ENCODE measurements at places on chromosomes 4 and X.
A peak's percentile ranks its signal among the peaks of the same experiment; 100 is the strongest.

- no peak for DNase-seq
These were observed 127.2 kb upstream of the RPS6KA3 start for GRCh38 chrX:20393944-20394343.

GRCh38 chr4:148443512-148444295, 1.5 kb upstream of the NR3C2 start:
- DNase-seq, result peak; percentile 4

- DNase-seq, result no peak
These were observed 146.7 kb downstream of the COL25A1 start for GRCh38 chr4:109155682-109156283.

- DNase-seq, result no peak
These were observed 9.6 kb downstream of the BMP3 start for GRCh38 chr4:81040012-81040659.

DNA sequence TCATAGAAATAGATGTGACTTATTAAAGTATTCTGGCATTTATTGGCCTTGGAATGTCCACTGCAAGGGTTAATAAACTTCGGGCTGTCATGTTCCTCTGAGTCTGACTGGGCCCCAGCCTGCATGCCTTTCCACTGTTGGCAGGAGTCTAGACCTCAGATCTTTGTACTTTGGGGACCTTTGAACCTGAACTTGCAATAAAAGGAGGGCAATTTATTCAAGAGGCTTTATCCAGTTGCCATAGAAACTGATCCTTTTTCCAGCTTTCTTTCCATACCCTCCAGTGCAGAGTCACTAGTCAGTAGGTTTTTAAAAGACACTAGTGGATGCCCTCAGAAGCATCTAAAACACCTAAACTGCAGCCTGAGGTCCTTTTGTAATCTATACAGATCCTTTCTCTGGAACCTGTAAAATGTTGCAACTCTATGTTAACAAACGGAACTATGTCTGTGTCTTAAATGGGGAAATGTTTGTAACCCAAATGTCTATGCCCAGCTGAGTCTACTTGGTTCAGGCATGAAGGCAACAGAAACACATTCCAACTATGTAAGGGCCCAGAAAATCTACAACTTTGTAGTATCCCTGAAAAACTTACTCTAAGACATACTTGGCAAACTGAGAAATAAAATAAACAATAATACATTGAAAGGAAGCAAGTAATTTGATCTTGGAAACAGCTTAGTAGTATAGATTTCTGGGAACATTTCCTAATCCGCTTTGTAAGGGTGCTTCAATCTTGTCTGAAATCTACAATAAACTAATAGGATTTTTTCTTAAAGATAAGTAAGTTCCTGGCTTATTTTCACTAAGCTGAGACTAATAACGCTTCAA, 41.5 kb downstream of the SOWAHB start:
- no peak for DNase-seq

GRCh38 chr4:17665346-17665745, 50.9 kb downstream of the MED28 start:
- no peak for DNase-seq

GRCh38 chrX:105845631-105846030, 23.3 kb downstream of the NRK start:
- no peak for DNase-seq

- no peak for DNase-seq
These were observed 19.6 kb downstream of the SRPX2 start for GRCh38 chrX:100663642-100664041.

DNA sequence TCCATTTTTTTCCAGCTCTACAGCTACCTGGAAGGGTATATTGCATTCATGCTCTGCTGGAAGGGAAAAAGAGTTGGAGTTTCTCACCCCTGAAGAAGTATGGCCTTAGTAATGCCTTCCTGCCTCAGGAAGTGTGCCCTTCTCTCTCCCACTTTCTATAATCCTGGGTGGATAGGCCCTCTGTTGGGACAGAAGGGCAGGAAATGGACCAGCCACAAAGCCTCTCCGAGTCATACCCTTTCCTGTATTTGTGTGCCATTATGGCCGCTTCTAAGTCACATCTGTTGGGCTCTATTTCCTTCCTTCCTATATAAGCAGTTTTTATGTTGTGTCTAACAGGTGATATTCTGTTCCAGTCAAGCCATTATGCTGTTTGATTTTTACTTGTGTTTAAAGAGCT, 74.8 kb upstream of the SMARCA5 start:
- DNase-seq, result no peak

DNA sequence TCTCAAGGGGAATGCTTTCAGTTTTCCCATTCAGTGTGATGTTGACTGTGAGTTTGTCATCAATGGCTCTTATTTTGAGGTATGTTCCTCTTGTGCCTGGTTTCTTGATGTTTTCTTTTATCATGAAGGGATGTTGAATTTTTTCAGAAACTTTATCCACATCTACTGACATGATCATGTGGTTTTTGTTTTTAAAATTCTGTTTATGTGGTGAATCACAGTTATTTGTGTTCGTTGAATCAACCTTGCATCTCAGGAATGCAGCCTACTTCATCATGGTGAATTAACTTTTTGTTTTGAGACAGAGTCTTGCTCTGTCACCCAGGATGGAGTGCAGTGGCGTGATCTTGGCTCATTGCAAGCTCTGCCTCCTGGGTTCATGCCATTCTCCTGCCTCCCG, 263.1 kb upstream of the KLF3 start:
- no peak for DNase-seq

DNA sequence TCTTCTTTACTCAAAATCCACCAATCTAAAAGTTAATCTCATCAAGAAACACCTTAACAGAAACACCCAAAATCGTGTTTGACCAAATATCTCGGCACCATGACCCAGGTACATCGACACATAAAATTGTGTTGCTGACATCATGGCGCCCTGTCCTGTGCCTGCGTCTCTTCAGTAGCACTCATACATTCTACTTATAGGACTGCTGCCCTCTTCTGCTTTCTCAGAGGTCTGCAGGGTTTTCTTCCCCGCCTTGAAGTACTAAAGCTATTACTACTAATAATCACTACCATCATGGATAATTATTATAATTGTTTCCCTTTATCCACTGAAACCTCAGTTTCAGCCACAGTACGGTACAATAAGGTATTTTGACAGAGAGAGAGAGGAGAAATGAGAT, 1403.1 kb upstream of the TENM3 start:
- no peak for DNase-seq

- no peak for DNase-seq
These were observed 18.7 kb downstream of the APOO start for GRCh38 chrX:23888887-23889501.

DNA sequence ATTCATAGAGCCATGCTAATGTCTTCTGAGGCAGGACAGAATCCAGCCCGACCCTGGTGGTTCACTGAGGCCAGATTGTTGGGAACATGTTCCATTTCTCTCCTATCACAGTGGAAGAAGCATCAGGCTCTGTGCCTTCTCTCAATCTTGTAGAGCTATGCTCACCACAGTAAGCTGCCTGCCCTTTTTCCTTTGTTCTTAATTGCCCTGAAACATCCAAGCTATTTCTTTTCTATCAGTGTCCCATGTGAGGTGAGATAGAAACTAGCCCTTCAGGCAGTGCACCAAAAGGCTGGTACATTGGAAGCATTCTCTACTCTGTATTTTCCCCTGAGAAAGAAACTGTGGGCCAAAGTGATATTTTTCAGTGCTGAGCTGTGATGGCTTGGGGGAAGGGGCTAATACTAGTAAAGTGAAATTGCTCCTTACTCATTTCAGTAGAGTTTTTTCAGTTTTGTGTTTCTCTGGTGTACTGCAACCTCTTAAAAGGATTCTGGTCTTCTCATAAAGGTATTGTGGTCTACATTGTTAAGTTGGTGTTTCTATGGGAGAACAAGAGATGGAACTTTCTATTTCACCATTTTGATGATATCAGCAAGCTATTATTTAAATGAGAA, 611.2 kb downstream of the RPA4 start:
- no peak for DNase-seq

DNA sequence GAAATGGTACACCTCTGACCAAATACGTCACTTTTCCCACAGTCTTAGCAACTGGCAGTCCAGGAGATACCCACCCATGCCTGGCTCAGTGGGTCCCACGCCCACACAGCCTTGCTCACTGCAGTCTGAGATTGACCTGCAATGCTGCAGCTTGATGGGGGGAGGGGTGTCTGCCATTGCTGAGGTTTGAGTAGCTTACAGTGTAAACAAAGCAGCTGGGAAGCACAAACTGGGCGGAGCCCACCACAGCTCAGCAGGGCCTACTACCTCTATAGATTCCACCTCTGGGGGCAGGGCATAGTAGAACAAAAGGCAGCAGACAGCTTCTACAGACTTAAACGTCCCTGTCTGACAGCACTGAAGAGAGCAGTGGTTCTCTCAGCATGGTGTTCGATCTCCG, 52.7 kb downstream of the AMER1 start:
- no peak for DNase-seq

- DNase-seq, result no peak
These were observed 1.2 kb downstream of the TMEM255A start for GRCh38 chrX:120309873-120310705.

DNA sequence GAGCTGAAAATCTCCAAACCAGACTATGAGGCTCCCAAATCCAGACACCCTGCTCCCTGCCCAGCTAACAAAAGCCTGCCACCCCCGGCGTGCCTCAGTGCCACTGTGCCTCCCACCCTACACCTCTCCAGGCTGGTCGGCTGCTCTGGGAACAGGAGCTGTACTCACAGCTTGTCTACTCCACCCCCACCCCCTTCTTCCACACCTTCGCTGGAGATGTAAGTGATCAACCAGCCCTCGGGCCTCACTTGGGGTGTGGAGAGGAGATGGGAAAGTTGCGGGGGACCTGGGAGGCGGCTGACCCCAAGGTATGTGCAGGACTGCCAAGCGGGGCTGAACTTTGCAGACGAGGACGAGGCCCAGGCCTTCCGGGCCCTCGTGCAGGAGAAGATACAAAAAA, 1.8 kb downstream of the WAS start:
- no peak for DNase-seq

DNA sequence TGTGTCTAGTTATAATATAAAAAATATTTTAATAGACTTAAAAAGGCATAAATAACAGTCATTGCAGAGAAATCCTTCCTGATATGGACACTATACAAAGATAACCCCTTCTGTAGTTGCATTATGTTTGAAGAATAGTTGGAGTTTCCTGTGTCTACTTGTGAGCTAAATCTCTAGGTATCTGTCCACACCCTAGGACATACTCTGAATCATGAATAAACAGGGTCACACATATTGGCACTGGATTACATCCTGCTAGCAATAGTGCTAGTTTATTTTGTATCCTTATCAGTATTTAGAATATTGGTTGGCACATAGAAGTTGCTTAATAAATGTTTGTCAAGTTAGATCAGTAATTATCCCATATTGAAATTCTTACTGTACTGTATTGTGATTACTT, 173.9 kb downstream of the GRXCR1 start:
- DNase-seq, result no peak

- no peak for DNase-seq
These were observed 35.1 kb upstream of the GEMIN8 start for GRCh38 chrX:14064626-14065432.

DNA sequence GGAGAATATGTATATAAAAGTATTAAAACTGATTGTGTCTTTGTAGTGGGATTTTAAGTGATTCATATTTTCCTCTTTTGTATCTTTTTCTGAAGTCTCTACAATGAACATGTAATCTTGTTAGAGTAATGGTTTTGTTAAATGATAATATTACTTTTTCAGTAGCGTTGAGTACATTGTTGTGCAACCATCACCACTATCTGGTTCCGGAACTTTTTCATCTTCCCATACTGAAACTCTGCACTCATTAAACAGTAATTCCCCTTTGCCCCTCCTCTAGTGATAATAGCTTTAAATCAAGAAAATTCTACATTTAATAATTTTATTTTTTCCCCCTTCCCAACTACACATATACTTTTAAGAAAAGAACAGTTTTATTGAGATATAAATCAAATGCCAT, 23.3 kb downstream of the SHROOM3 start:
- DNase-seq, result no peak

DNA sequence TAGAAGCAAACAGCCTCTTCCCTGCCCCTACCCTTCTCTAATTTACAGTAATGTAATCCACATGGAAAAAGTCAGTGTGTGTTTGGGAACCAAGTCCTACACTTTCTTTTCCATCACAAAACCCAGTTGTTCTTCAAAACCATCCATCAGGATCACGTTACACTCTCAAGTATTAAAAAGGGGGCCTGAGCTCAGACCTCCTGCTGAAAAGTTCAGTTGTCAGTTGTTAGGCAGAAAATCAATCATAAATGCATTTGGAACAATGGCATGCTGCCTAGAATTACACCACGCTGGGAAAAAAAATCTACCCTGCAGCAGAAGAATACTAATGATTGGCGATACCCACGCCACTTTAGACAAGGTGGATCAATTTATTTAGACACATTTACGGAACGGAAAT, 236.5 kb downstream of the PARM1 start:
- DNase-seq, result no peak

- no peak for DNase-seq
These were observed 11.0 kb downstream of the SOWAHB start for GRCh38 chr4:76886848-76887441.

DNA sequence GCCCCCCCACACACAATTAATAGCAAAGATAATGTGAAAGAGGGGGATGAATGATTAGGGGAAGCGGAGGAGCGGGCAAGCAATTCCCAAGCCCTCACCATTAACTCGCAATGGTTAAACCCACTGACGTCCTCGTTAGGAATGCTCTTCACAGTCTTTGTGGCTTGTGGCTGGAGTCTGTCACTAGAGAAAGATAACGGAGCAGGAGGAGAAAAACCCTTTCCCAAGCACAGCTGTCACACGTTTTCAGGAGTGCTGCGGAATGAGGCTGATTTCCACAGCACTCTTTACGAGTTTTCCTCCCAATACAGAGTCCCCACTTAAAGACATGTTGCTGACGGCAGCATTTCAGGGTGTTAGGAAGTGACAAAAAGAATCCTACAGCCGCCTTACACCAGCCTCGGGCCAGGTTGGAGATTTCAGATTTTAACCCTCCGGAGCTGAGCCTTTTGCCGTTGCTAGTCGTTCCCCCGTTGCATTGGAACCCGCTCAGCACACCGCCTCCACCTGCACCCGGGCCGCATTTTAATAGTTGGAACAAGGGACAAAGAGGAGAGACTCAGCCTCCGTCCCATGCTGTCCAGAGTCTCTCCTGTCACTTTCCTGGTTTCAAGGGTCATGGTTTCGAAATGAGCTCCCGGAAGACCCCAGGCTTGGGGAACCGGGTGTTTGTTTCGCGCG, 92.2 kb downstream of the GEMIN8 start:
- no peak for DNase-seq

GRCh38 chr4:182022909-182023308, 220.3 kb upstream of the TENM3 start:
- no peak for DNase-seq

DNA sequence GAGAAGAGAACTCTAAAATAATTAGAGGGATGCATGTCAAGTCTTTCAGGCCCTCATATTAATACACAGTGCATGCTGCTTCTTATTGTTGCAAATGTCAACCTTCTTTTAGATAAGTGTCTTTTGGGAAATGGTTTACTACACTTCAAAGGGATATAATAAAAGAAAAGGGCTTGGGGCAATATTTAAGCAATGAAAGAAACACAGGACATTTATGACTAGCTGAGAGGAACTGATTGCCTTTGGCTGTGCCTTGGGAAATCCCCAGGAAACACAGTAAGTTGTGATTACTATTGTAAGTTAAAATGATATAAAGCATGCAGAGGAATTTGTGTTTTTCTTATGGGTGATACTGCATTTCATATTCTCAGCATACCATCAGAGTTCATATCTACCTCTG, 1036.2 kb upstream of the GRID2 start:
- DNase-seq, result no peak
